Activated CD4-positive, alpha-beta T cell treated with anti-CD3 and anti-CD28 coated beads for 48 hours (primary cell): ENCODE measurements at places on chromosomes 2 and 18.
A peak's percentile ranks its signal among the peaks of the same experiment; 100 is the strongest.

GRCh38 chr2:95674186-95674585, 82.4 kb downstream of the TRIM43 start:
- DNase-seq: no peak

- DNase-seq: peak; percentile 7
Measured at GRCh38 chr2:230525682-230526081, 109.7 kb downstream of the SP100 start.

DNA sequence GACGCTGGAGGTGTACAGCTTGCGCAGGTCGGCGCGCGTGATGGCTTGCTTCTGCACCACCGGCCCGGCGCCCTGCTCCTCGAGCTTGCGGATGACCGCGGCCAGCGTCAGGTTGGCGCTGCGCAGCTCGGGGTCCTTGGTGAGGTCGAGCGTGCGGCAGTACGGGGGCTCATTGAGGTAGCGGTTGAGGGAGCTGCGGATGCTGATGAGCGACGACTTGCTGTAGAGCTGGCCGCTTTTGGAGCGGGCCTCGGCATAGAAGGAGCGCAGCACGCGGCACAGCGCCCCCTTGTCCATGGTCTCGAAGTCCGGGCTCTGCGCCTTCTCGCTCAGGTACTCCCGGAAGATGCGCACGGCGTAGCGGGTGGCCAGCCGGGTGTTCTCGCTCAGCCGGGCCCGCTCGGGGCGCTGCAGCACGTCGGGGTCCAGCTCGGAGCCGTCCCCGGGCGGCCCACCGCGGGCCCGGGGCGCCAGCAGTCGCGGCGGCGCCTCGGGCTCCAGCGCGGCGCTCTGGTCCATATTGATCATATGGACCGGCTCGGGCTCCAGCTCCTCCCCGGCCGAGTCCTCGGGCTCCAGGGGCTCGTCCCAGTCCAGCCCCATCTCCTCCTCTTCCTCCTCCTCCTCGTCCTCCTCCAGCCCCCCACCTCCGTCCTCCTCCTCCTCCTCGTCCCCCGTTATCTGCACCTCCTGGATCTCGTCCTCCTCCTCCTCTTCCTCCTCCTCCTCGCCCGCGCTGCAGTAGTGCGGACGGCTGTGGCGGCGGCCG, 523 bp downstream of the KCTD1 start:
- DNase-seq: peak; percentile 75

DNA sequence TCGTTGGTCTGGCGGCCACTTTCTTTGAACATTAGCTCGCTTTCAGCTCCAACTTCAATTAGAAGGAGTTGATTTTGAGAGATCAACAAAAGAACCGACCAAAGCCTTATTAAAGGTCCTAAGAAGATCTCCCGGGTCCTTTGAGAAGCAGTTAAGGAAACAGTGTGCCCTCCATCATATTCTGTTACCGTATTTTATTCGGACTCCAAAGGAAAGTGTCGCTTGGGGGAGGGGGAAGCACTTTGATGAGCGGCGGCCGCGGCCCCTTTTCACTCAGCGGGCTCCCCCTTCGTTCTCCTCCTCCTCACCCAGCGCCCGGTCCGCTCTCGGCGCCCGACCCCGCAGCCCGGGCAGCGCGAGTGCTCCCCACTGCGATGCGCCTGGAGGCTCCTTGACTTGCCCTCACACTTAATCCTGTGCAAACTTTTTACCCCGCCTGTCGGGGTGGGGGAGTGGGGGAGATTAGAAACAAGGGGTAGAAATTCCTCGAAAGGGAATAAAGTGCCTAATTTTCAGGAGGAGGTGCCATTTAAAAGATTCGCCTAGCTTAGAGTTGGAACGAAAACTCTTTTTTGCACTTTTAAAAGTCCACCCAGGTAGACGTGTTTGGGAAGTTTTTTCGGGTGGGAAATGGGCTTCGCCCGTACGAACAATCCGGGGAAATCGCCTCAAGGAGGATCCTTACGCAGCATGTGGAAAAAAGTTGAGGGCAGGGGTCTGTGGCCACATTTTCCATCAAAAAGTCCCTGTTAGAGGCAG, 1.2 kb upstream of the OTX1 start:
- peak; percentile 11 for DNase-seq

GRCh38 chr18:9441061-9441460, 34.3 kb upstream of the RALBP1 start:
- no peak for DNase-seq

- DNase-seq: no peak
Measured at GRCh38 chr2:10454505-10454904, 6.4 kb upstream of the ODC1 start.

- no peak for DNase-seq
Measured at GRCh38 chr18:51617572-51618260, 420.2 kb upstream of the MEX3C start.

DNA sequence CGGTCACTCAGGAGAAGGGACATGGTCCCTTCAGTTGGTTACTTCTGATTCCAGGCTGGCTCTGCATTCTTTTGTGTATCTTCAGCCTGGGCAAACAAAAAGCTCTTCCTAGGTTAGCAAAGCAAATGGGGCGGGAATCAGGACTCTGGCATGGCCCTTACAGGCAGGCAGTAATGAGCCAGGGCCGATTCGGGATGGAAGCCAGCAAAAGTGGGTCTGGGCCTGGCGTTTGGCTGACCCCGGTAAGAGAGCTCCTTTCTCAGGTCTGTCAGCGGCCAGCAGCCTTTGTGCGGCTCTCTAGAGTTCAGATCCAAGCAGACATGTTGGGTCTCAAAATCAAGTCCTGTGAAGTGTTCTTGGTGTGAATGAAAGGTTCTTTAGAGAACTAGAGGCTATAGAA, 81.5 kb upstream of the EML6 start:
- DNase-seq: no peak

- no peak for DNase-seq
Measured at GRCh38 chr2:37683921-37684780, 12.7 kb upstream of the CDC42EP3 start.

DNA sequence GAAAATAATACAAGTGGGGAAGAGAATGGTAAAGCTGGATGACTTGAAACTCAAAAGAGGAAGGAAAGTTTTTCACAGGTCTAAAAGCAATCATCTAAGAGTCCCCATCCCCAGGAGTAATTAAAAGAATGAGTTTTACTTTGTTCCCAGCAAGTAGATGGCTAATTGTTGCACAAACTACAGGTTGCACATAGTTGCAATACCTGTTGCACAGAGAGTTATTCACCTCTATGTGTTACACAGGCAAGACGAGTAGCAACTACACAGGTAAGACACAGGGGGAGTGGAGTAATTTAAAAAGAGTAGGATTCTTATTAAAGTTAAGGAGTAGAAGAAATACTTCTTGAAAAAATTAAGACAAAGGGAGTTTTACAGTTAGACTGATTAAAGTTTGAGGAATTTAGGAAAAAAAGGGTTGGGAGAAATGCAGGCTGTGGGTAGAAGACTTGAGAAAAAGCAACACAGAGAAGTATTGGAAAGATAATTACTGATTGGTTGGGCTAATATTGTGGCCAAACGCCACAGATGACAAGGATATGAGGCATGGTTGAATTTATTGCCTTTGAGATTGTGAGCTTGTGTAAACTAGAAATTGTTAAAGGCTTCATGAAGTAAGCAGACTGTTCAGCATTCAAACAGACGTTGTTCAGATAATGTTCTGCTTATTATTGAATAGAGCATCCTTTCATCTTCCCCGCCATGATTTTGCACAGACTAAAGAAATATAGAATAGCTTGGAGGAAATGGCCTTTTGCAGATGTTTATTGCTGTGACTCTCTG, 699.3 kb downstream of the NR4A2 start:
- no peak for DNase-seq

DNA sequence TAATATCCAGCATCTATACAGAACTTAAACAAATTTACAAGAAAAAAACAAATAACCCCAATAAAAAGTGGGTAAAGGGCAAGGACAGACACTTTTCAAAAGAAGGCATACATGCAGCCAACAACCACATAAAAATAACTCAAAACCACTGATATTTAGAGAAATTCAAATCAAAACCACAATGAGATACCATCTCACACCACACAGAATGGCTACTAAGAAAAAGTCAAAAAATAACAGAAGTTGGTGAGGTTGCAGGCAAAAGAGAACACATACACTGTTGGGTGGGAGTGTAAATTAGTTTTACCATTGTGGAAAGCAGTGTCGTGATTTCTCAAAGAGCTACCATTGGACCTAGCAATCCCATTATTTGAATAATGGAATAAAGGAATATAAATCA, 1973.9 kb upstream of the LRRTM1 start:
- no peak for DNase-seq

- no peak for DNase-seq
Measured at GRCh38 chr2:163633291-163633690, 102.5 kb downstream of the FIGN start.

GRCh38 chr2:98460573-98461497, 16.2 kb downstream of the INPP4A start:
- peak; percentile 89 for DNase-seq

GRCh38 chr18:79447703-79448367, 52.1 kb downstream of the NFATC1 start:
- DNase-seq: peak; percentile 36

DNA sequence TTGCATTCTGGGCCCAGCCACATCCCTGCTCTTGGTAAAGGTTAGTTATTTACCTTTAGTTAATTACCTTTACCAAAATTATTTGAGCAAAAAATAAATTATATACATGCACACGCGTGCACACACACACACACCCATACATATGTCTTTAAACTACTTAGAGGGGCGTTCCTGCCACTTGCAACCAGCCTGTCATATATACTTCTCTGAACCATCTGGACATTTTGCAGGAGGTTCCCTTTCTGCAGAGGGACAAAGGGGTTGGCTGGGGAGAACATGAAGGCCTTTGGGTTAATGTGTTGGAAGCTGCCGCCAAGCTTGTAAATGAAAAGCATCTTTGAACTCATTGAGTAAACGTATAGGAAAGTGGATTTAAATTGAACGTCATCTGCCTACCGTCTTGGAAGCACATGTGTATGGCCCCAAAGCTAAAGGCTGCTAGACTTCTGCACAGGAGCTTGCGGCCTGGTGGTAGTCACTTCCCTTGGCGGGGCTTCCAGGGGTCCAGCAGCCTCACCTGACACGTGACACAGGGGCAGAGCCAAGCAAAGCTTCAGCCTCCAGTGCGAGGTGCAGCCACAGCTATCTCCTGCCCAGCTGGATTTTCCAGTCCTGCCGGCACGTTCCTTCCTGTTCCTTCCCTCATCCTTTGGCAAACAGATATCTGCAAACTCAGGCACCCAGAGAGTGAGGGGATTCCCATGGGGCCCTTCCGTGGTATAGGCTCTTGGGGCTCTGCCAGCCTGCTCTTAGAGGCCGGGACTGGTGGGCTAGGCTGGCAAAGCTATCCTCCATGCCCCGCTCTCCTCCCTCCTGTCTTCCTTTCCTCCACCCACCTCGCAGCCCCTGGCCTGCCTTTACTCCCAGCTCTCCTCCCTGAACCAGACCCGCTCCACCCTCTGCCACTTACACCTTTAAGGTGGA, 46.1 kb downstream of the SERTAD2 start:
- no peak for DNase-seq

- DNase-seq: no peak
Measured at GRCh38 chr2:172358691-172359556, 68.5 kb upstream of the ITGA6 start.

DNA sequence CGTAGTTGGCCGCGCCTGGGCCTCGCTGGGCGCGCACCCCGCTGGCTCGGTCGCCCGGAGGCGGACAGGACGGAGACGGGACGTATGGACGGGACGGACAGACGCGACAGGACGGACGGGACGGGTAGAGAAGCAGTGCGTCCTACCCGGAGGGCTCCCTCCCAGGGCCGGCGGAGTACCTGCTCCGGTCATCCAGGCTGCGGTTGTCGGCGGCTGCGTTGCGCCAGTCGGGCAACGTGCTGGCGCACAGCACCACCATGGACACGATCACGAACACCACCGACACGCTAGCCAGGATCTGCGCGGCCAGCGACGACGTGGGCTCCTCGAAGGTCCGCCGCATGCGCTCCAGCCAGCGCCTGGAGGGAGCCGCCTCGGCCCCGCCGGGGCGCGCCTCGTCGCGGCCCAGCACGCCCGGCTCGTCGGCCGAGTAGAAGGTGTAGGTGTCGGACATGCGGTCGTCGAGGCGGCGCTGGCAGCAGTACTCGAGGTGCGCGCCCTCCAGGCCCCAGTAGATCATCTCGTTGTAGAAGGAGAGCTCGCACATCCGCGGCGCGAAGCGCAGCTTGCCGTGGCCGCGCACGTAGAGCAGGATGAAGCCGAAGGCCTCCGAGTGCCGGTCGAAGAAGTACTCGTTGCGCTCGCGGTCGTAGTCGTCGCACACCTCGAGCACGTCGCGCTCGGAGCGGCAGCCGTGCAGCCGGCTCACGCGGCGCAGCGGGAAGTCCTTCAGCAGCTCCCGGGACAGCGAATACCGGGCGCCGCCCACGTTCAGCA, 903 bp downstream of the KCNG3 start:
- DNase-seq: peak; percentile 66

GRCh38 chr18:11500153-11501122, 109.0 kb upstream of the SLC35G4 start:
- DNase-seq: no peak

DNA sequence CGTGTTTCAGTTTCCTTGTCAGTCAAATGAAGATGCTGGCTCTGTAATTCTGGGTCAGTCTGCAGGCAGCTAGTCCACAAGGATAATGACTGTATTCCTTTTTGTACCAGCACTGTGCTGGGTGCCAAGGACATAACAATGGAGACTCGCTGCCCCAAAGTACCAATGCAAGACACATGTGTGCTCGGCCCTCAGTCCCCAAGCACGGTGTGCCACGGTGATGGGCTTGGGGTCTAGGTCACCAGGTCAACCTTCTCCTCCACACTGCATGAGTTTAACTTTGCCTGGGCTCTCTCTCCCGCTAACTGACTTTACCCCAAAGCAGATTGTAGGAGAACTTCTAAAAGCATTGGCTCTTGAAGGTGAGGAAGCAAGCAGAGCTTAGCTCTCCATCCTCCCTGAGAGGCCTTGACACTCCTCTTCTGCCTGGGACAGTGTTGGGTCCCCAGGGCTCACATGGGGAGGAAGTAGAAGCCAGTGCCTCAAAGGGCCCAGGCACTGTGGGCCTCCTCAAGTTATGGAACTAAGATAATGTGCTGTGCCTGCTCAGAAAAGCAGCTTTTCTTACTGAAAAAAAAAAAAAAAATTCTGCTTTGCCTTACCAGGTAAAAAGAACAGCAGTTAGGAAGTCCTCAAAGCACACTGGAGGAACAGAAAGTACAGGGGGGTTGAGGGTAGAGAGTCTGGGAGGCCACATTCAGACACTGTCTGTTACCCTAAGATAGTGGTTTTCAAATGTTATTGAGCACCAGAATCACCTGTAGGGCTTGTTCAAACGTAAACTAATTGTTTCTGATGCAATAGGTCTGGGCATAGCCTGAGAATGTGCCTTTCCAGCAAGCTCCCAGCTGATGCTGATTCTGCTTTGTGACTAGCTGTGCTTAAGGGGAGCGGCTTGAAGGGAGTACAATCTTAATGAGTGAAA, 276.4 kb upstream of the CXCR4 start:
- DNase-seq: no peak

DNA sequence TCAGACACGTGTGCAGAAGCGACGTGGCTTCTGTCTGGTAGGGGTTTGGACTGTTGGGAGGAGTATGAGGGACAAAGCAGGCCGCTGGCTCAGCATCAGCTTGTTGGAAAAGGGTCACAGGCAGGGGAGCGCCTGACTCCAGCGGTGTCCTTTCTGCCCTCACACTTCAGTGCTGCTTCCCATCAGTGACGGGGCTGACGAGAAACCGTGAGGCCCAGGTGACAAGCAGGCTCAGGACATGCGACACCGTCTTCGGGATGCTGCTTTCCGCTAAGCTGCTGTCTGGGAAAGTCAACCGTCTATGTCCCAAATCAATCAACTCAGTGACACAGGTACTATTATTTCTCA, 90.5 kb downstream of the USP40 start:
- no peak for DNase-seq

- no peak for DNase-seq
Measured at GRCh38 chr2:173672573-173673340, 292.4 kb downstream of the SP3 start.
